SHP77 (cell line): ENCODE measurements at places on chromosomes 2 and 18.

- DNase-seq: no peak
These were observed 9.8 kb downstream of the FEV start for GRCh38 chr2:218975060-218975777.

DNA sequence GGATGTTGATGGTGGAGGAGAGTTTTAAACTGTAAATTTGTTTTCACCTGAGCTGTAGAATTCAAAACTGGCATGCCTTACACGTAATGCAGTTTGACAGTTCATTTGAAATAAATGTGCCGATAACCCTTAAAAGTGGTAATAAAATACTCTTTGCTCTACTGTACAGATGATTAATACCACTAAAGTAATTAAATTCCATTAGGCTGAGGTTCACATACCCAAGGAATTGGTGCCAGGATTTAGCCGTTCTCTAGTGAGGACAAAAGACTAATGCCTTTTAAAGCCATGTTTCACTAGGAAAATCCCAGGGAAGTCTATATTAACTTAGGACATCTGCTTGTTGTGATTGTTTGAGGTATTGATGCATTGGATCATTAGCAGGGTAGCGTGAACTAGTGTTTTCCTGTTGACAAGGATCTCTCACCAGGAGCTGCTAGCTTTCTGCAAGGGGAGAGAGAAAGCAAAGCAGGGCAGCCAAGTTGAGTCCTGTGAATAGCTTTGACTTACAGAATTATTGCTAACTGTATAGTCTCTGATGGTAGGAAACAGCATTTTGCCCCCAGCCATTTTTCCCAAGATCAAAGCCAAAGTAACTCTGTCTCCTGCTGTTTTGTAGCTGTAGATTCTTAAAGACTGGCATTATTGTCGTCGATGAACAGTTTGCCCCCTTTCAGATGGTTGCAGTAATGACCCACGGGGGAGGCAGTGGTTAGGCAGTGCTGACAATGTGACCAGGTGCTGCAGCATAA is 280.9 kb upstream of the FANCL start:
- peak; percentile 18 for DNase-seq

- no peak for DNase-seq
These were observed 100.9 kb upstream of the SERTAD2 start for GRCh38 chr2:64754570-64754969.

GRCh38 chr2:71277536-71278103 is 50.7 kb upstream of the PAIP2B start:
- DNase-seq: peak; percentile 8

DNA sequence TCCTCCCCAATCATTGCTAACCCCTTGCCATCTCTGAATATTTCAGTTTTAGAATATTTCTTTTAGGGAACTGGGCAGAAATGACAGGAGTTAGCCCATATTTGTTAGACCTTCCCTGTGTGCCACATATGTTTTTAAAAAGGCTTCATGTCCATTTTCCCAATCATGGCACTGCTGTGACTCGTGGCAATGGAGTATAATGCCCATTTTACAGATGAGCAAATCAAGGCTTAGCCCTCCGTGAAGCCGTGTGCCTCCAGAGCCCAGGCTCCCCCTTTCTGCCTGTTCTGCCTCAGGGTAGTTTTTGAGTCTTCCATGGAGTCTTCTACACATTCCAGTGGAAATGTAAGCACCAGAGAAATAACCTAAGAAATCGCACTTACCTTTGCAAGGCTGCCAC is 130.1 kb downstream of the KCTD1 start:
- no peak for DNase-seq

GRCh38 chr2:212227755-212228154 is 310.8 kb downstream of the ERBB4 start:
- DNase-seq: peak; percentile 82

DNA sequence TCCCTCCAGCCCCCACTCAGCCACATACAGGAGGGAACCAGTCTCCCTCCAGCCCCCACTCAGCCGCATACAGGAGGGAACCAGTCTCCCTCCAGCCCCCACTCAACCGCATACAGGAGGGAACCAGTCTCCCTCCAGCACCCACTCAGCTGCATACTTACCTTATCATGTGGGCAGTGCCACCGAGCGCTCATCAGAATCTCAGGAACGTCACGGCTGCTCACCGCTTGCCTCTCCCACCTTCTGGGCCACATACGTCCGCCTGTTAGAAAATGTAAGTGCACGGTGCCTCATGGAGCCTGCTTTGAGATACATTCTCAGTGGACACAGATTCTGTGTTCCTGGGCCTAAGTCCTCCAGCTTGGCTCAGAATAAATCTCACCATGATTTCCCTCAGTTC is 124.8 kb downstream of the PXDN start:
- DNase-seq: no peak

DNA sequence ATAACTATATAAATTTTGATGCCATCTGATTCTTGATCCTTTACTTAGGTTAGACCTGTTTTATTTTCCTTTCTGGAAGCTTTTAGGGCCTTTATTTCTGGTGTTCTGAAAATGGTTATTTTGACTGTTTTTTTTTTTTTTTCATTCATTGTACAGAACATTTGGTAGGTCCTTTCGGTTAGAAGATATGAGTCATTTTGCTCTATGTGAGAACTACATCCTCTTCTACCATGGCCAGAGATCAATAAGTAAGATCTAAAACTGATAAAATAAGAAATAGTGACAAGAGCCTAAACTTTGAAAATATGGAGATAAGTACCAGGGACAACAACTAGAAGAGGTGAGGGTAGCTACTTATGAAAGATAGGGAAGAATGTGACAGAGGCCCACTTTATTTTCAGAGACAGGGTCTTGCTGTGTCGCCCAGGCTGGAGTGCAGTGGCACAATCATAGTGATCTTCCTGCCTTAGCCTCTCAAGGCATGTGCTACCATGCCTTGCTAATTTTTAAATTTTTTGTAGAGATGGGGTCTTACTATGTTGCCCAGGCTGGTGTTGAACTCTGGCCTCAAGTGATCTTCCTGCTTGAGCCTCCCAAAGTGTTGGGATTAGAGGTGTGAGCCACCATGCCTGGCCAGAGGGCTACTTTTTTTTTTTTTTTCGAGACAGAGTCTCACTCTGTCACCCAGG is 66.5 kb downstream of the EIF2AK3 start:
- no peak for DNase-seq

DNA sequence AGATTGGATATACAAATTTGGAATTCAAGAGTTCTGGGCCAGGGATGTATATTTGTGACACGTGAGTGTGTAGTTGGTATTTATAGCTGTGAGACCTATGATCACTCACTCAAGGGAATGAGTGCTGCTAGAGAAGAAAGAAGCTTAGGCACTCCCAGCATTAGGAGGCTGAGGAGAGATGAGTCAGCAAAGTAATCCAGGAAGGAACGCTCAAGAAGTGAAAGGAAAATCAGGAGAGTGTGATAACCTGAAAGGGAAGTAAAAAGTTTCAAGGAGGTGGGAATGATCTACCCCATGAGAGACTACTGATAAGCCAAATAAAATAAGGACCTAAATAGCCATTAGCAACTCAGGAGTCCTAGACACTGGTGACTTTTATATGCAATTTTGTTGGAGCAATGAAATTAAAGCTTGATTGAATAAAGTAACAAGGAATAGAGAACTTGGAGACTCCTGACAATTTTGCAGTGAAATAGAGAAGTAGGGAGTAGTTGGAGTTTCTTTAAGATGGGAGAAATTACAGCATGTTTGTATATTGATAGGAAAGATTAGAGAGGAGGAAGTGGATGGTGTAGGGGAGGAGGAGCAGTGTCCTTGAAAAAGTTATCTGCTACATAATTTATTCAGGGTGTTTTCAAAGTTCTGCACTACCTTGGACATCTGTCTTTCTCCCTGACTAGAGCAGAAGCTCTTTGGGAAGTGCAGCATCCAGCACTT is 89.9 kb downstream of the UBE2E3 start:
- DNase-seq: no peak

DNA sequence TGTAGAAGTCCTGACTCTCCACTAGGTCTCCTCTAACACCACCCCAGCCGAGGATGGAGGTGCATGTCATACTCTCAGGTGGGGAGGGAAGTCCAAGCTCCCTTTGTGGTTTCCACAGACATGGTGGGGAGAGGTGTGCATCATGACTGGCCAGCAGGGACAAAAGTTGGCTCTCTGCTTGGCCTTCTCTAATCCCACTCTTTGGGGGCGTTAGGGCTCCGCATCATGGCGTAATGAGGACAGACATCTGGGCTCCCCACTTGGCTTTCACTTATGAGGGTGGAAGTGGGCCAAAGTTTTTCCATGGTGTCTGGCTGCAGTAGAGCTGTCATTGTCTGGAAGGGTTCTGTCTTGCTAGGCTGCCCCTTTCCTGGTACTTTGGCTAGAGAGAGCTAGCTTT is 80.7 kb upstream of the DAPL1 start:
- DNase-seq: no peak

DNA sequence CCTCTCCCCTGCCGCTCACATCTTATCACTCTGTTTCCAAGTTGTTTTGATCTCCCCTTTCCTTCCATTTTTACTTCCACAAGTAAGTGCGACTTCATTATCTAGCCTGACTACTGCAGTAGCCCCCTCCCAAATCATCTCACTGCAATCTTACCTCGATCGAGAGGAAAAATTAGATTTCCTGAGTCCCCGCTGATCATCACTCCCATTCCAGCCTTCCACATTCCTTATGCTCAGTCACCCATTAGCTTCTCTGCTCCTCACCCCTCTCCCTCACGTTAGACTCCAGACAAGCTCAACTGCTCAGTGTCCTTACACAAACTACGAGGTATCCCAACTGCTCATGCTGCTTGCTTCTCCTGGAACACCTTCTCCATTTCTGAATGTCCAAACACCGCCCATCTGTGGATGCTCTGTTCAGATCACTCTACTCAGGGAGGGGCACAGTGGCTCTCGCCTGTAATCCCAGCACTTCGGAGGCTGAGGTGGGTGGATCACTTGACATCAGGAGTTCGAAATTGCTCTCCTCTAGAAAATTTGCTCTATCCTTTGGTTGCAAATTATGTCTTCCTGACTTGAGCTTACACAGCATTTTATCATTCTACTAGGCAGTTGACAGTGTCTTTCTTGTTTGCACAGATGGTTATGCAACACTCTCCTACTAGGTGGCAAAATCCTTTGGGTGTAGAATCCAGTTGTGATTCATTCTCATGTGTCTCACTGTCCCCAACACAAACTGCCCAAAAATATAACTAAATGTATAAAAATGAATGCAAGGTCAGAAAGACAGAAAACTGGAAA is 96.5 kb downstream of the INO80D start:
- DNase-seq: no peak

GRCh38 chr2:33444967-33445366 is 31.5 kb upstream of the RASGRP3 start:
- no peak for DNase-seq

- peak; percentile 89 for DNase-seq
These were observed 110.3 kb downstream of the PXDN start for GRCh38 chr2:1633936-1634587.

- peak; percentile 30 for DNase-seq
These were observed 56.8 kb downstream of the SRD5A2 start for GRCh38 chr2:31523871-31524492.

DNA sequence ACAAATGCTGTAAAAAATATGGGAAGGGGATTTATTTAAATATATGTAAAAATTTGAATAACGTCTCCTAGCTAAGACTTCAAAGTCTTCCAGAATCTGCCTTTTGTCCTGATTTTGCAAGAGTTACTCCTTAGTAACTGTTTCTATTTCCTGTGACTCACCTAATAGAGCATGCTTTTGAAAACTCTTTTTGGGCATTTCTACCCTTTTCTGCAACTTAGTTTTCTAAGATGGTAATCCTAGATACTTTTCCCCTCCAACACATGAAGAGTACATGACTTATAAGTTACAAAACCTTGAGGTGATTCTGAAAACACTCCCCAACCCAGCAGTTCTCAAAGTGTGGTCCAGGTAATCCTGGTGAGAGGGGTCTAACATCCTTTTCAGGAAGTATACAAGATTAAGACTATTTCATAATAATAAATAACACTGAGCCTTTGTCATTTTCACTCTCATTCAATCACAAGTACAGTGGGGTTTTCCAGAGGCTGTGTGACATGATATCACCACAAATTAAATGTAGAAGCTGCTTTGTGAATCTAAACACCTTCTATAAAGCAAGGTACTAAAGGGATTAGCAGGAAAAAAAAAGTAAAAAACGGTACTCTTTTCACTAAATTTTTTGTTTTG is 31.9 kb downstream of the PPP4R3B start:
- DNase-seq: no peak

DNA sequence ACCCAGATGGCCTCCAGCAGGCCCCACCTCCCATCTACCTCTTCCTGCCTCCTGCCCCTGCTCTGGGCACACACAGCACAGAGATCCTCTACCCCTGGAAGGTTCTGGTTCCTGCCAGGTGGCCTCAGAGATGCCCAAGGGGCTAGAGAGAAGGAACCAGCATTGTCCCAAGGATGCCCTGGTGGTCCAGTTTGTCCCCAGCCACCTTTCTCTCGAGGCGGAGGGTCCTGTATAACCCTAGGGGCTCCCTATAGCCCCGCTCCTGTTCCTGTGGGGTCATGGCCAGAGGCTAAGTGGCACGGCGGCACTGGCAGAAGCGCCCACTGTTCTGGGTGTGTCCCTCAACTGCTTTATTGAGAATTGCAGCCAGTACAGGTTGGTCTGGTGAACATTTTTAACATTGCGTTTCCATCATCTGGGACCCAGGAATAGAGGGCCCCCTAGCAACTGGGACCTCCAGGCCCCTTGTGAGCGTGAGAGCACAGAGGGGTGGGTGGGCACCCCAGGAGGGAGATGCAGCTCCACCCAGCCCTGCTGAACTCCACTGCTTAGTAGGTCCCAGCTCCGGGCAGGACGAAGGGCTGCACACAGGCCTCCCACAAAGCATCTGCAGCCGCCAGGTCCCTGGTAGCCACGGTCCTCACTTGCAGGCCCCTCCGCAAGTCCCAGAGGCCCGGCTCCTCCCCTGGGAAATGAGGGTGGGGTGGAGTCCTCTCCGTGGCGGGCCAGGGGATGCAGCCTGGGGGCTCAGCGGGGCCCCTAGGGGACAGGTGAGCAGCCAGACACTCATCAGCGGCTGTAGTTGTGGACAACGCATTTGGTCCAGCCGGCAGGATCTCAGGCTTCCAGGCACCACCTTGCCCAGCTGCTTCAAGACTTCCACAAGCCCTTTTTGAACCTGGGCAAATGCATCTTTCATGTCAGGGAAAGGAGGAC is 33.1 kb downstream of the GPC1 start:
- no peak for DNase-seq
